ENCODE measurements at places on chromosomes 12 and 14.

GRCh38 chr12:9740106-9740750, 7.3 kb upstream of the CLECL1 start:
- no peak for DNase-seq

GRCh38 chr12:30794591-30795409, 40.0 kb upstream of the CAPRIN2 start:
- no peak for DNase-seq

DNA sequence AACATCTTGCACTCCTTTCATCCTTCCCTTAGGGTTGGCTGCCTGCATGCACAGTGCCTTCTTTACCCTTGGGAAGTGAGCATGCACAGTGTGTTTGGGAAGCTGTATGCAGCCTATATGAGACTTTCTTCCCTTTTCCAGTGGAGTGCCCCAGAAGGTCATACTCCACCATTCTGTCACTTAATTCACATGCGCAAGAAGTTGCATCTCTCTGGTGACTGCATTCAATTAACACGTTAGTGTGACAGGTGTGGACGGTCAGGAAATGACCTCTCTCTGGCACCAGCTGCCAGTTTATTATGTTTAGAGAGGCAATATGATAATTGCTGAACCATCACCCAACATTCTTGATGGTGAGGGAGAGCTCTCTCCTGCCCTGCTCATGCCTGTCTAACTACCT, 770.0 kb downstream of the FLRT2 start:
- no peak for DNase-seq

DNA sequence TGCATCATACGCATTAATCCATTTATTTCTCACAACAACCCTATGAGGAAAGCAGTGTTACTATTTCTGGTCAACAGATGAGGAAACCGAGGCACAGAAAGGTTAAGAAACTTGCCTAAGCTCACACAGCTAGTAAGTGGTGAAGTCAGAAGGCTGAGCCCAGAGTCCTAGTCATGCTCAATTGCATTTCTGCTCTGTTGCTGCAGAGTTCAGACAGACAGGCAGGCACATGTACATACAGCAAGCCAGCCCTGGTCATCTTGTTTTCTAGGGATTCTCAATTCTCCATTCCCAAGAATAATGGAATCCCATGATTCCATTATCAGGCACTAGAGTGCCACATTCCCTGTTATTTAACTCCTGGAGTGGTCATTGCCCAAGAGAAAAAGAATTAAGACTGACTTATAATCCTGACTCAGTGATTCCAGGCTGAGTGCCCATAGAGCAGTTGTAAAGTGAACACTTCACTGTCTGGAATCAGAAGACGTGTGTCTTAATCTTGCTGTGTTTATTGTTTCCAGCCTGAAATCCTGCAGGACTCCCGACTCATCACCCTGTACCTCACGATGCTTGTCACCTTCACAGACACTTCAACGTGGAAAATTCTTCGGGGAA, 10.7 kb downstream of the UBE3B start:
- DNase-seq: no peak

DNA sequence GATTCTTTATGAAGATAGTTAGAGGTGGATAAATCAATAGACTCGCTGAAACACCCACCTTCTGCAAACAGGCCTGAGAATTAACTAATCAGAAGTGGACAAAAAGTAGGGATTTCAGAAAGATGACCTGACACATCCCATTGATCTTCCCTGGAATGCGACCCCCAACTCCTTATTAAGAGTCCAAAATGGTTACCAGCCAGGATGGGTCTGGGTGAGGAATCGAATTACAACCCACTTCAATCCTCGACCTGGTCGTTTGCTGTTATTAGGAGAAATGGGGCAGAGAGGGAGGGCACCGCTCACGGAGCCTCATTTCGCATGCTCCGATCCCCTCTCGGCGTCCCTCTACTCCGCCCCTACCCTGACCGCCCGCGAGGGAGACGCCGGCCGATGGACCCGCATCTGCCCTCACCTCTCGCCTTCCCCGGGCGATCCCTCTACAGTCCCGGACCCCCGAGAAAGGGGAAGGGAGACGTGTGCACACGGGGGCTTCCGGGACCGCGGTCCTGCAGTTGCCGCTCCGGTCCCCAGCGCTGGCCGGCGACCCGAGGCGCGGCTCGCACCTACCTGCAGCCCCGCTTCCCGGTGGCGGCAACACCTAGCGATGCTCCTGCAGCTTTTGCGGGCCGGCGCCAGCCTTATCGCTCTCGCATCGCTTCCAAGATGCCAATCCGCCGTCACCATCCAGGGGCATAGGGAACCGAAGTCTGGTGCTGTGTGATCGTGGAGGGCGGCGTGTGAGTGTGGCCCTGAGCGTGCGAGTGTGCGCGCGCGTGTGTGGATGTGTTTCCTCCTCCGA, 69.3 kb upstream of the USP15 start:
- no peak for DNase-seq
